Suprapubic skin (tissue), 4 donors: ENCODE measurements at places on chromosomes 3 and 15. TPM values are rescaled to one million over a fixed set of nuclear protein-coding genes. Genes with fewer than 3 reads are reported as not detected.

DNA sequence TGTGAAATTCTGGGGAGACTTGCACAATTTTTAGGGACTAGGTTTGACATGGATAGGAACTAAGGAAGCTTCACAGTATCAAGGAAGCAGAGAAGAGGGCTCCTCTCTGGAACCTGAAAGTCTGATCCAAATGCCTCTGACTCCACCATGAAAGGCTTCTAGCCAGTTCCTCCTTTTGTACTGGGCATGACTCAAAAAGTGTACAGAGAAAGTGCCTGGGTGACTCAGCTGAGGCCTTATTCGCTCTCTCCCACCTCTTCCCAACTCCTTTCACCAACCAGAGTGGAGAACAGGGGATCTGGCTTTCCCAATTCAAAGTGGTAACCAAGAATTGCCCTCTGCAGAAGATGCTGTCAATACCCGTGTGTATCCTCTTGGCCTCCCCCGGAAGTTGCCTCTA, 342.9 kb upstream of the PROK2 start:
- no peak for DNase-seq

GRCh38 chr3:122004107-122004506, 17.9 kb downstream of the ILDR1 start:
- DNase-seq: no peak

DNA sequence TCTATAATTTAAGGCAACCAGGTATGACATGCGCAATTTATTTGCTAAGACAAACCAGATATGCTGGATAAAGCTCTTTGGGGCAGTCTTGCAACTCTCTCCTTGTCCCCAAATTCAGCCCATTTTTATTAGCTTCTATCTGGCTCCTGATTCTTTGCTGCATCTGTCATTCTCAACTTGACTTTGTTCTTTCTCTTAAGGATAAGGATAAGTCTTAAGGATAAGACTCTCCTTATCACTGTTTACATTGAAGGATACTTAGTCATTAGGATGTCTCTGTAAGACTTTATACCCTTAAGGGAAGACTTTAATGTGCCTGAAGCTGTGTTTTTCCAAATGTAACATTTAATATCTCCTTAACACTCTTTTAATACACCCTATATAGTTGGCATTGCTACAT, 49.2 kb downstream of the ALCAM start:
- no peak for DNase-seq

The LRRC49 gene
- 3.6 TPM for total RNA-seq

The GPR149 gene
- not detected for total RNA-seq
